Right forelimb (tissue), 1 donor: ENCODE measurements at places on chromosomes 4 and X.

DNA sequence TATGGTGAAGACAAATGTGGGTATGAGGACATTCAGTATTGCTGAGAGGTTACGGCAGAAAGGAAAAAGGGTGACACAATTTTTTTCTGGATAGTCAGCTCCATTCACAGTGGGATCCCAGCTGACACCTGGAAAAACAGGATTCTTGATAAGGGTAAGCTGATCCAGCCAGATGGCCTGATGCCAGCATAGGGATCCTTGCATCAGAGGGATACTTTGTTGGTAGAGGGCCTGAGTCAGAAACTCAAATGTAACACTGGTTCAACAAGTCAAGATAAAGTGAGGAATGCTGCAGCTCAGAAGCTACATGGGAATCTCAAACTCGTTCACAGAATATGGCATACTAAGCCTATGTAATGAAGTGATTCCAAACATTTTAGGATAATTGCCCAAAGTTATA lies 726.7 kb downstream of the C4orf33 start:
- no peak for DNase-seq

GRCh38 chrX:71941145-71941544 lies 30.5 kb downstream of the NHSL2 start:
- DNase-seq: no peak

GRCh38 chrX:104806346-104806745 lies 240.3 kb downstream of the IL1RAPL2 start:
- no peak for DNase-seq

DNA sequence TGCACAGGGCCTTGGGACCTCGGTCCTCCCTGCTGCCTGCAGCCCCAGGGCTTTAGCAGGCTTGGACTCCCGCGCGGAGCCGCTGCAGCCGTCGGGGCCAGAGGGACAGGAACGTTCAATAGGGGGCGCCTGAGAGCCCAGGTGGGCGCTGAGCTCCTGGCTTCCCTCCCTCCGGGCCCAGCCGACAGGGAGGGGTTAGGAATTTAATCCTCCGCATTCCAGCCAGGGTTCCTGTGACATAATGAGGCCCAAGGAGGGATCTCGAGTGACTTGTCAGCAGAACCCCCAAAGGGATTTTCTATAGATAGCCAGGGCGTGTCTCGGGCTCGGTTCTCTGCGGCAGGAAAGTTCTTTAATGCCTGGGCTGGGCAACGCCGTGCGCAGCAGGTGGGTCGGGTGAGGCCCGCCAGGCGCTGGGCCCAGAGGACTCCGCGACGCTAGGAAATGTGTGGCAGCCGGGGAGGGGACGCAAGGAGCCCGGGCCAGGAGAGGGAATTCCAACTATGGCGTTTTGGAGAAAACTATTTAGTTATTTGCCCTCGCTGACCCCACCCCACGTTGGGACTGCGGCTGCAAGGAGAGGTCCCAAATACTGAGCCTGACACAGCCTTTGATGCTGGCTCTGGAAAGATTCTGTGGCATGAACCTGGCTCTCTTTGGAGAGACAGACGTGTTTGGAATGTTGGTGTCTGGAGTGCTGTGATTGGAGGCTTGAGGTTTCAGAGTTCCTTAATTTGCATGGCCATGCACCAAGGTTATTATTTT lies 285.2 kb upstream of the GATB start:
- DNase-seq: peak; percentile 51

DNA sequence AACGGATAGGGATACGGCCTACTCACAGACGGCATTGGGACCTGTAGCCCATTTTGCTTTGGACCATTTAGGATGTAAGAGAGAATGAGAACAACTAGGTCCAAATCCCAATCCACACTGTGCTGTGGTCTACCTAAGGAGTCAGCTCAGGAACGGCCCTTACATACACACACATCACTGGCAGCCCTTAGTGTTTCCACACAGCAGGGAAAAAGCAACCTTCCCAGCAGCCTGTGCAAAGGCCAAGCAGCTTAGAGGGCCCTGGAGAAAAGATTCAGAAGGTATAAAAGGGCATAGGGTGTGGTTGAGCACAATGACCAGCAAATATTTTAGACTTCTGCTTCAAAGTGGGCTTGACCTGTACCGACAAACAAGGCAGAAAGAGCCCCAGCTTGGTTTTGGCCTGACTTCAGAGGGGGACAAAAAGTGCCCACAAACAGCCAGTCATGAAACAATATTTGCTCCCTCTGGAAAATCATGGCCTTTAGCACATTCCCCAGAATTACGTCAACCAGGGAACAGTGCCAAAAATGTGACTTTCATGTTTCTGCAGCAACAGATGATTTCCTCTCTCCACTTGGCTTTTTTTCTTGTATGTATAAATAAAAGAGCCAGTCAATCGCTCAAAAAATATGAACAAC lies 359.5 kb upstream of the FGF16 start:
- DNase-seq: peak; percentile 60

DNA sequence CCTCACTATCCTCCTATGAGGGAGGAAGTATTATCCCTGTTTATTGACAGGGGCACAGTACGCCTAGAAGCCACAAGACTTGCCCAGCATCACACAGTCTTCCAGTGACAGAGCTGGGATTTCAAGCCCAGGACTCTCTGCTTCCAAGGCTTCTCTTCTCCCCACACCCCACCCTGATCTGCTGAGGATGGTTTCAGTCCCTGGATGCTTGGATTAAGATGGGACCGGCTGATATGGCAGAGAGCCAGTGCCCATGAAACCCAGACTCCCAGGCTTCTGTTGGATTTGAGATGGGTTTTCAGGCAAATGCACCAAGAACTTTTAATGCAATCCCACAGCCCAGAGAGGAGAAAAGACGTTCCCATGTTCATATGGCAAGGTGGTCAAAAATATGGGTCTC lies 23.2 kb downstream of the EFNB1 start:
- no peak for DNase-seq
